NK-92 treated with Interleukin-12 subunit alpha and Interleukin-12 subunit beta, amount 100 ng/mL, for 24 hours (cell line): ENCODE measurements at places on chromosomes 3 and 15.

DNA sequence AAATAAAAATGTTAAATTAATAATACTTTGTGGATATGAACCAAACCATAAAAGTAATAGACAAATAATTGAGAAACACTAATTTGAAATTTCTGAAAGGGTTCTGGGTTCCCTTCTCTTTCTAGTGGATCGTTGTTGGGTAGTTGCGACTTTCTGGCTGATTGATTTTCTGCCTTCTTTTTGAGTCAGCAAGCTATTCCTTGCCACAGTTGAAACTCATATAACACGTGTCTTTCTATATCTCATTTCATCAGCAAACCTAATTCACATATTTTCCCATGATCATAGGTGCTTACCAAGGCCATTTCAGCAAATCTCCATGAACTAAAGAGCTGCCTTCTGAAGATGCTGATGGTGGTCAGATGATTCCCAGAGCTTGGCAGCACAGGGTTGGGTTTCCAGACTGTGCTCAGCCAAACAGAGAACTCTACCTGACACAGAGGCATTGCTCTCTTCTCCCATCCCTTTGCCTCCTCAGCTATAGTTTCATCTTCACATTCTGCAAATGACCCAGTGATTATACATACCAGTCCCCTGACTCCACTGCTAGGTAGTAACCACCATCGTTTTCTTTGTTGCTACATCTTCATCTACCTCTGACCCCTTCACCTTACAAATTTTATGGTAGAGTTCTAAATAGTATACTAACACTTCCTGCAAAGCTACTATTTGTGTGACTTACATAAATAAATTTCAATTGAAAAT lies 383.9 kb upstream of the DPH6 start:
- no peak for DNase-seq

- DNase-seq = no peak
These were observed 44.7 kb downstream of the TCF12 start for GRCh38 chr15:56963126-56963525.

DNA sequence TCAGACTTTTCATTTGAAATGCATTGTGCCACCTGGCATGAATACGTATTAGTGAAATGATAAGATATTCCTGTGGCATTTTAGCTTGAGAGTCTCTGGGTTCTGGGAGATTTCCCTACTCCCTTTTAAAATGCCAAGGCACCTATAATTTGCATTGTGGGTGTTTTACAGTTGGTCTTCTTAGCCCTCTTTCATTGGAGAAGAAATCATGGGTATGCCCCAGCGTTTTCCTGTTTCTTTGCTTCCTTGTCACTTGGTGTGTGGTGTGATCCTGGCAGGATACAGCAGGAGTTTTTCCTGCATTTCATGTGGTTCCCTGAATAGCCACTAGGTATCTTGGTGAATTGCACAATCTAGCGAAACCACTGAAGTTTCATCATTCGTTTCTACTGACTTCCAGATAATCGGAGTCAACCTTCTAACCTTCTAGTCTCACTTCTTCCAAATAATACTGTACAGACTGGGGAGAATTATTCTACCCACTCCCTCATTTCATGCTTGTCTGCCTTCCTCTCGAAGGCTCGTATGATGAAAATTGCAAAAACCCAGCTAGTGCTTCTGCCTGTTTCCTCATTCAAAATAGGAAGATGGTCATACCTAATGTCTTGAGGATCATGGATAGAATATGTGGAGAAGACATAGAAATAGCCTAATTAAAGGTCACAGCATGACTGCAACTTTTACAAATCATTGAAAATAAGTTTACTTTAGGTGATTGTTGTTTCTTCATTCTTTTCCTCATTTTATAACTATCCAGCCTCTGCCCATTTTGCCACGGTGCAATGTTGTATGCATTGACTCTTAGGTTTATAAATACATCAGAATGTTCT lies 2.6 kb downstream of the BHLHE40 start:
- DNase-seq = no peak

DNA sequence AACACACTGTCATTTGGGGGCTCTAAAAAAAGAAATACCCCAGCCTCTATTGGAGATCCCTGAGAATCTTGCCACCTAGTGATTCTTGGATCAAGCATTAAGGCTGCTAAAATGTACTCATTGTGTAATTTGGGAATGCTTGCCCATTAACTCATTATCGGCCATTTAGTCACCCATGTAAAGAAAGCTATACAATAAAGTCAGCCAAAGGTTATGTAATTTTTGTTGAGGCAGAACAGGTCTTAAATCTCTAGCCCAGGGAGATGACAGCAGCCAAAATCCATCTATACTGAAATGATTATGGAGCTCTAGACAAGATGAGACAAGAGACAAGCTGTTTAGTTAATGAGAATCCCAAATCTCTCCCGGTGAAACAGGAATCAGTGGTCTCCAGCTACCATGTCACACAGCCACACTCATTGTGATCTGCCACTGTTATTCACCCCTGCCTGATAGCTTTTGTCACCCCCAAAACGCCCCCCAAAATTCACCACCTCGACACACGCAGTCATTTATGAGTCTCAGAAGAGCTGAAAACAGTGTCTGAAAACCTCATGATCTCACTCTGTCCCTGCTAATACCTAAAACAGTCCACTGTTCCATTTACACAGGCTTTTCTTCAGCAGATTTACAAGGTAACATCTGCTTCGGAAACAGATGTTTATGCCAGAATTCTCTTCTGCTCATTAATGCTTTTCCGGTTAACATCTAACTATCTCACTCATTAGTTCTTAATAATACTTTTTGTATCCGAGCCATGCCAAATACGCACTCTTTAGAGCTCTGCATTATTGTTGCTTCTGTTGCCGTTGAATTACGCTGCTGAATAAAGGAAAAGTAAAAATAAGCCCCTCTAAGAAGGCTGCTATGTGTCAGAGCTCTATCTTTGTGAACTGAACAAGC lies 138.5 kb downstream of the RORA start:
- no peak for DNase-seq

DNA sequence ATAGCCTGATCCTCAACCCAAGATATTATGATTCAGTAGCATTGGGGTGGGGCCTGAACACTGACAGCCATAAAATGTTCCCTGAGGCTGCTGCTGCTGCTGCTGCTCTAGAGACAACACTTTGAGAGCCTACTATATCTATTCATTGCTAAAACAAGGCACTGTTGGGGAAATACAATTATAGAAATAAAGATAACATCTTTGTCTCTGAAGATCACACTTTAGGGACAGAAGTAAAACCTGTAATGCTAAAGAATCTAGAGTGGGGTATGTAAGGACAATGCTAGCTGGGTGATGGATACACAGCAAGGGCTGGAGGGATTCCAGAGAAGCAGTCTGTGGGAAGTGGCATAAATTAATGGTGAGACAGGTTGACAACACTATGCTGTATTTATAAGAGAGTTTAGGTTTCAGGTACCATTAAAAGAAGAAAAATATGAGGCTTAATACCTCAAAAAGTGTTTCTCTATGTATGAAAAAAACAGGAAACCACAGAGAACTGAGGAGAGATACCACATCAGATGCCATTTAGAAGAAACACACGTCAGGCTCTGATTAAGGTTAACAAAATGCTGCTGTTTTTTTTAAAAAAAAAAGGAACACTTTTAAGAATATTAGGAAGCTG lies 115.9 kb downstream of the CBLB start:
- DNase-seq = peak; percentile 17

DNA sequence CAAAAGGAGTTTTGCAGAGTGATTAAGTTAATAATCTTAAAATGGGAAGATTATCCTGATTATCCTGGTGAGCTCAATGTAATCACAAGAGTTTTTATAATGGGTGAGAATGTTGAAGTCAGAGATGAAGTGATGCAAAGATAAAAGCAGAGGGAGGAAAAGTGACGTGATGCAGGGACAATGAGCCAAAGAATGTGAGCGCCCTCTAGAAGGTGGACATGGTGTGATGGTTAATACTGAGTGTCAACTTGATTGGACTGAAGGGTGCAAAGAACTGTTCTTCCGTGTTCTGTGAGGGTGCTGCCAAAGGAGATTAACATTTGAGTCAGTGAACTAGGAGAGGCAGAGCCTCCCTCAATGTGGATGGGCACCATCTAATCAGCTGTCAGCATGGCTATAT lies 569.6 kb upstream of the AGTR1 start:
- no peak for DNase-seq

GRCh38 chr15:27082526-27082925 lies 111.5 kb downstream of the GABRG3 start:
- DNase-seq = no peak

- DNase-seq = no peak
These were observed 311.9 kb downstream of the FOXP1 start for GRCh38 chr3:71271596-71271995.

DNA sequence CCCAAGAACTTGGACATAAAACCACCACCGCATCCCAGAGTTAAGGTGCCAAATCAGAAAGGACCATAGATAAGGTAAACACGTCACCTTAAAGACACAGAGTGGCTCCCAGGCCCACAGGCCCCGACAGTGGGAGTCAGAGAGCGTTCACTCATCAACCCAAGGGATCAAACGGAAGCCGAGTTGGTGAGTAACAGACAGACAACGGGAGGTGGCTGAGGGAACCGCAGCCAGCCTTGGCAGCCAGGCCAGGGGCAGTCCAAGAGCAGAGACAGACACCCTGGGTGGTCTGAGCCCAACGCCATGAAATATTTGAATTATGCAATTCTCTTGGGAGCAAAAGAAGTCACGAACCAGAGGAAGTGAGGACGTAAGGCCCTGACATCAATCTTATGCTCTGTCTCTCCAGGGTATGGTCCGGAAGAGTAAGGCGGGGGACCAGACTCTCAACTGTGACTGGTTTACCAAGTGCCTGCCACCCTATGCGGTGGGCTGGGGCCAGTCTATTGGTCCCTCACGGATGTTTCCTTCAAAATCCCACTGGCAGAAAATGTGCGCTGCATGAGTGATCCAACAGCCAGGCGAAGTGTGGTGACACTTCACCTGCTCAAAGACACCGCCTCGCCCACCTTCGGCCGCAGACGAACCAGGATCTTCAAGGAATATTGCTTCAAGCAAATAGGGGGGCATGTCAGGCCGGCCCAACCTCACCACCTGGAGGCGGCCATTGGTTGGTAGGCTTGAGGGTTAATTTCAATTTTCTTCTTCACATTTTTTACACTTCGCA lies 34.3 kb downstream of the TMEM44 start:
- no peak for DNase-seq

DNA sequence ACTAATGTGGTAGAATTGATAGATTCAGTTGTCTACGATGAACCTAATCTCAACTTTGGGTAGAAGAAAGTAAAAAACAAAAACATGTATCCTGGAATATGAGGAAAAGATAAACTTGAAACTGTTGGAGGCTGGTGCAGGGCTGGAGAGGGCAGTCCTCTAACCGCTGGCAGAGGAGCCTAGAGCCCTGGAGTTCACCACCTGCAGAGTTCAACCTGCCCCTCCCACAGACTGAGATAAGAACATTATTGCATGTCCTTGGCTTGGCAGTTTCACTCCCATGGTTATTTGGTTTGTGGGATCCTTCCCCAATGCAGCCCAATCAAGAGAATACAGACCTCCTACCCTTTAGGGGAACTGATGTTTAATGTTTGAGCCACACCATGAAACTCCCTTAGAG lies 53.2 kb upstream of the GATM start:
- DNase-seq = no peak

DNA sequence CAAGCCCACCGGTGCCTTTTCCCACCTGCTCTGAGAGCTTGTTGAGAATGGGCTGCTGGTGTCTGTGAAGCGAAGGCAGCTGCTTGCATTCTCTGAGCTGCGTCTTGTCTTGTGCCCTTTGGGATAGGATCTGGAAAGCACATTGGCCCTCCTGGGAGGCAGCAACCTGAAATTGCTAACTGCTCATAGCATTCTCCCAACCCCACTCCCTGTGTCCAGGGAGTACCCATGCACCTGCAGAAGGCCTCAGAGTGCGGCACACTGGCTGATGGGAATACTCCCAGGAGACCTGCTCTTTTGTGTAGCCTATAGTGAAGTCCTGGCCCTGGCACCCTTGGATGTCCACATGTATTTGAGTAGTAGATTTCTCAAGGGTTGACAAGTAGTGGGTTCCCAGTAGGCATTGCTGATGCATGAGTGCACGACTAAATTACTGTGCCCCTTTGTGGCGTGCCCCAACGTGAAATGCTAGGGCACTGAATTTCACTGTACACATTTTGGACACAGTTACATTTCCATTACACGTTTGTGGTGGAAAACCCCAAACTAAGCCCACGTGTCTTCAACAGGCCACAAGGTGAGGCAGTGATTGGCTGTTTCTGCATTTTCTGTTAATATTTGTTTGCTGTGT lies 3.7 kb downstream of the EPHB1 start:
- no peak for DNase-seq

- DNase-seq = no peak
These were observed 82.9 kb upstream of the HACD2 start for GRCh38 chr3:123667784-123668183.

- DNase-seq = no peak
These were observed 451.4 kb upstream of the ARPP21 start for GRCh38 chr3:35187908-35188307.

GRCh38 chr3:123094516-123095313 lies 27.9 kb downstream of the PDIA5 start:
- DNase-seq = no peak

DNA sequence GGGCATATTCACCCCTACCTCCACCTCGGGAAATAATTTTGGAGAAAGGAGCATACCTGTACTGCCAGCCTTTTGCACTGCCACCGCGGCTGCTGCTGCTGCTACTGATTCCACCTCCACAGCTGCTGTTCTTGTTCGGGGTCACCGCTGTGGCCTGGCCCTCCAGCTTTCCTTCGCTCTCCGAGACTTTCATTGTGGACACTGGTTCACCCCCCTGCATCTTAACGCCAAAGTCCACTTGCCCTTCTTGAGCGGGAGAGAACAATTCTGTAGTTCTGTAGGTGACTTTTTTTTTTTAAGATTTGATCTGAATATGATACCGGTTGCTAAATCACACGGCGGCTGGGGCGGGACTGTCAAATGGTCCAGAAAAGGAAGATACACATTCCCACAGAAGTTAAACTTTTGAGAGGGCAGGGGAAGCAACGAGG lies 701 bp downstream of the OSBPL11 start:
- DNase-seq = no peak

DNA sequence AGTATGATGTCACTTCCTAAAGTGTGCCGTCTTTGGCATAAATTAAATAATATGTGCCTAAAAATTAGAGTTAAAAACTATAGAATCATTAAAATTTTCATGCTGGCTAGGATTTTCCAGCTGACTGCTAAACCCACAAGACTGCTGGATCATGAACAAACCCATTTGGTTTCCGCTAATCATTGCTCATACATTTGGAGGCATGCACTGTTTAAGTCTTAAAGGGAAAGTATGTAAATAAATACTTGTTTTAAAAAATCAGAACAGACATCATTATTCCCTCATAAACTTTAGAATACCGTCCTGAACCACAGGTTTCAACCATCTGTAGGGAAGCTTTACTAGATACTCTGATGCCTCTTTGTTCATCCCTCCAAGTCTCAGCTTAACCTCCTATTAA lies 26.5 kb downstream of the ATP6V1A start:
- DNase-seq = no peak

DNA sequence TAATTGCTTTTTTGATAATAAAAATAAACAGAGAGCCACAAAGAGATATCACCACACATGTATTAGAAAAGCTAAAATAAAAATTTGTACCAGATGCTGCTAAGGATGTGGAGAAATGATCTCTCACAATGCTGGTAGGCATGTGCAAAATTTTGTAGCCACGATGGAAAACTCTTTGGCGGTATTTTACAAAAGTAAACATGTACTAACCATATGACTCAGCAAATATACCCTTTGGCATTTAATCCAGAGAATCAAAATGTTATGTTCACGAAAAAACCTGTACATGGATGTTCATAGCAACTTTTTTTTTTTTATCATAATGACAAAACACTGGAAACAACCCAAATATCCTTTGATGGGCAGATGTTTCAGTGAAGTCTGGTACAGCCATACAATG lies 261.2 kb downstream of the LPP start:
- DNase-seq = no peak
